NCI-H1048 (cell line): ENCODE measurements at places on chromosomes 5 and 9.

- DNase-seq: no peak
Observed at GRCh38 chr9:128180447-128180846, 10.9 kb downstream of the CIZ1 start.

- DNase-seq: no peak
Observed at GRCh38 chr5:88203981-88204750, 64.5 kb downstream of the TMEM161B start.

GRCh38 chr5:166093312-166093711 lies 2198.1 kb upstream of the WWC1 start:
- no peak for DNase-seq

DNA sequence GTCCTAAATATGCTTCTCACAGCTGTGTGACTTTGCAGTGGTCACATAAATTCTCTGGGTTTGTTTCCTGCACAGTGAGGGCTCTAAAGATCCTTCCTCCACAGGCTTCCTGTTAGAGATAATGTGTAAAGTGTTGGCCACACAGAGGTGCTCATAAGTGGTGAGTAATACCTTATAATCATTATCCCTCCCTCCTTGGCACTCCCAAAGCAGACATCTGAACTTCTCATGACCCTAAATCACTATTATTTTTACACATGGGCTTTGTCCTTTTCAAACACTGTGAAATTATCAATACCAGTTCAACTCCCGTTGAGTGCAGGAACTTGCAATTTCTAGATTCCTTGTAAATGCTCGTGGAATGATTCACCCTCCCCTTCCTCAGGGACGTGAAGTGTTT lies 100.2 kb downstream of the BRINP1 start:
- no peak for DNase-seq

- no peak for DNase-seq
Observed at GRCh38 chr9:98096091-98096490, 22.9 kb downstream of the TRIM14 start.
